ENCODE measurements at places on chromosomes 4 and X. TPM values are rescaled to one million over a fixed set of nuclear protein-coding genes. Genes with fewer than 3 reads are reported as not detected.

CXCL11 gene
- total RNA-seq = 1.2 TPM

DNA sequence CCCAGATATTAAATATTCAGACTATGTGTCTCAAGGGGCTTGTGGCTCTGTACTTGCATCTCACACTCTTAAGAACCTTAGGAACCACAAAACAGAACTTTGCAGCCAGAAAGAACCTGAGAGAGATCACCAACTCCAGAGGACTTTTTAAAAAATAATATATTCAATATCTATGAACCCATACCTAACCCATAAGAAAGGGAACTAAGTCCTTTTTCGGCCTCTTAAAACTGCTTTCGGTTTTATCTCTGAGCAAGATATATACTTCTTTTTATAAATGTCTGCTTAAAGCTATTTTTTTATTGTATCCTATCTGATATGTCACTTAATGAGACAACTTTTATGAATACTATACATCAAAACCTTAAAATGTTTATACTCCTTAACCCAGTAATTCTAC is 10.9 kb downstream of the SMARCA1 start:
- DNase-seq = no peak

GRCh38 chrX:42385730-42386129 is 392.2 kb downstream of the PPP1R2C start:
- DNase-seq = no peak

BMPR1B gene
- 39.9 TPM for total RNA-seq

Data from sciatic nerve (tissue), 2 donors.